Cortex of kidney (tissue), 1 donor: ENCODE measurements at places on chromosomes 3 and 15.

DNA sequence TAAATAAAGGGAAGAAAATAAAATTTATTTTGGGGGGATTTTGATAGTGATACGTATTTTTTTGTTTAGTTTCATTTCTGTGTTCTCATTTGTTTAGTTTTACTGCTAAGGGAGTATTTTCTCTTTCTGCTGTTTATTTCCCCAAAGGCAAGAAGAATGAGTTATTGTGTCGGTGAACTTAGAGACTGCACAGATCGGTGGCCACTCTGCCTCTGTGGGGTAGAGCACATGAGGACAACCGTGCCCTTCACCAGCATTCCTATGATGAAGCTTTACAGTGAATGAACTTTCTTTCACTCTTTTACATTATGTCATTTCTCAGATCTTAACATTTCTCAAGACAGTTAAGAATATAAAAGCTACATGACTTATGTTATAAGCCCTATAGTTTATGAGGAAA lies 214.4 kb downstream of the OCA2 start:
- DNase-seq = no peak

DNA sequence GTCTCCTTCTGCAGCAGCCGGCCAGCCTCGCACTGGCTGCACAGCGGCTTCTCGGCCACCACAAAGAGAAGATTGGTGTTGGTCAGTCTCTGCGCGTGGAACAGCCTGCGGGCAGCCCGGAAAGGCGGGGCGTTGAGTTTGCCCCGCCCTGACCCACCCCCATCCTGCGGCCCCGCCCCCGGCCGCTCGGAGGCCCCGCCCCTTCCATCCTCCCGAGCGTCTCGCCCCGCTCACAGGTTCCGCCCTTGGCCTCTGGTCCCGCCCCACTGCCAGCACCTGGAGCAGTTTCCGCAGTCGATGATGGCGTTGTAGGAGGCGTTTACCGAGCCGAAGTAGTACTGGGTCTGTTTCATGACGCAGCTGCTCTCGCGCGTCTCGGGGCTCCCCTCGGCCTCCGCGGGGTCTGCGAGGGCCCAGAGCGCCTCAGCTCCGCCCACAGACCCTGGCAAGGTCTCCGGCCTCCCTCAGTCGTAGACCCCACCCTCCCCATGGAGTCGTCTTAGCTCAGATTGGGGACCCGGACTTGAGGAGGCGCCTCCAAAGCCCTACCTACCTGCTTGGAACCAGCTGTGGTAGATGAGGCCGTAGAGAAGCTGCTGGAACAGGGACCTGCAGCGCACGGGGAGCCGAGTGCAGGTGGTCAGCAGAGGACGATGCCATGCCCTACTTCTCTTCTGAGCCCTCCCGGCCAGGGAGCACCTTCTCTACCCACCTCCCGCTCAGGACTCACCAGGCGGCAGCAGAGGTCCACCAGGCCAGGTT lies 5.9 kb upstream of the TMEM115 start:
- DNase-seq = no peak

- no peak for DNase-seq
These were observed 184.6 kb downstream of the SYNPR start for GRCh38 chr3:63462732-63463131.

DNA sequence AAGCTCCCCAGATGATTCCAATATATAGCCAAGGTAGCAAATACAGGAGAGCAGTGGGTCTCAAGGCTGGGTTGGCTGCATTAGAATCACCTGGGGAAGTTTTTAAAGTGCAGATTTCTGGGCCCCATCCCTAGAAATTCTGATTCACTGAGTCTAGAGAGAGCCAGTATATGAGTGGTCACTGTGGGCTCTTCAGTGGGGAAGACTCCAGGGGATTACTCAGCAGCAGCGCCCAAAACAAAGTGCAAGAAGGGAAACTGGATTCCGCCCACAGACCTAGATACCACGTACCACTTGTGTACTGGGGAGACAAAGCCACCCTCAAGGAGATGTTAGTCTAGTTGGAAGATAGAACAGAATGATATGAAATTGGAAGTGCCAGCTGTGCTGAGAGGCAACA lies 40.0 kb downstream of the NME9 start:
- DNase-seq = no peak

GRCh38 chr3:100260081-100260684 lies 609 bp upstream of the TBC1D23 start:
- DNase-seq = no peak

GRCh38 chr15:60418096-60418495 lies 20.3 kb upstream of the ANXA2 start:
- DNase-seq = no peak

- DNase-seq = no peak
These were observed 93.0 kb downstream of the FHIT start for GRCh38 chr3:61158216-61158615.

GRCh38 chr3:155739154-155739553 lies 5.7 kb downstream of the PLCH1 start:
- DNase-seq = no peak

- DNase-seq = no peak
These were observed 540.1 kb downstream of the NR2F2 start for GRCh38 chr15:96870580-96870979.
